A172 (cell line): ENCODE measurements at places on chromosomes 16 and 17. TPM values are rescaled to one million over a fixed set of nuclear protein-coding genes. Genes with fewer than 3 reads are reported as not detected.

SLC13A5 gene
- 0.10 TPM in 1 of 2 replicates, not detected in the other for total RNA-seq

DNA sequence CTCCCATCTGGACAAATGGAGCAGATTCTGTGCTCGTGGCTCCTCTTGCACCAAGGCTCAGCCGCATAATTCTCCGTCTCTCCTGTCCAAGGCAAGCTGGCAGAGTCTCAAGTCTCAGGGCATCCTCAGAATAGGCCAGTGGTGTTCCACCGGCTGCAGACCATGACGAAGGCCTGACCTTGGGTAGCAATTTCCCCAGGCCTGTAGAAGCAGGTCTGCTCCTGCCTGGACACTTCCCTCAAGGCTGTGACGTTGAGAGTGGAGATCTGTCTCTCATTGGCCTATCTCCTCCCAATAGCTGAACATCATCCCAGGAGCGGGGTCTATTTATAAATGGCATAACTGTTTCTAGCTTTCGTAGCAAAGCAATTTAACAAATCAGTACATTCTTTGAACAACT is 33.3 kb upstream of the SRSF1 start:
- DNase-seq, result no peak

DNA sequence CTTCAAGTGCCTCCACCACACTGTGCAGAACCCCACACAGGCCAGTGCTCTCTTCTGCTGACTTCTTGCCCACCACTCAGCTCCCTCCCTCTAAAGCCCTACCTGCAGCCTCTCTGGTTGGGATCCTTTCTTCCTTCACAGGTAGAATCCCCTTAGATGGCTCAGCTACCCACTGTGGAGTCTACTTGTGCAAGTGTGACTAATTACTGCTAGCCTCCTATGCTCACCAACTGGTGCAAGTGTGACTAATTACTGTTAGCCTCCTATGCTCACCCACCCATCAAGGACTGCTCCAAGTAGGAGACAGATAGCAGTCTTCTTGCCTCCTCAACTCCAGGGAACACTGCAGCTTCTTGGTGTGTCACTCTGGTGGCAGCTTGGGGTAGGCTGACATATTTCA is 43.6 kb downstream of the TEX14 start:
- no peak for DNase-seq

CASKIN1 gene
- 0.46 and 1.5 TPM in 2 replicates for total RNA-seq

DNA sequence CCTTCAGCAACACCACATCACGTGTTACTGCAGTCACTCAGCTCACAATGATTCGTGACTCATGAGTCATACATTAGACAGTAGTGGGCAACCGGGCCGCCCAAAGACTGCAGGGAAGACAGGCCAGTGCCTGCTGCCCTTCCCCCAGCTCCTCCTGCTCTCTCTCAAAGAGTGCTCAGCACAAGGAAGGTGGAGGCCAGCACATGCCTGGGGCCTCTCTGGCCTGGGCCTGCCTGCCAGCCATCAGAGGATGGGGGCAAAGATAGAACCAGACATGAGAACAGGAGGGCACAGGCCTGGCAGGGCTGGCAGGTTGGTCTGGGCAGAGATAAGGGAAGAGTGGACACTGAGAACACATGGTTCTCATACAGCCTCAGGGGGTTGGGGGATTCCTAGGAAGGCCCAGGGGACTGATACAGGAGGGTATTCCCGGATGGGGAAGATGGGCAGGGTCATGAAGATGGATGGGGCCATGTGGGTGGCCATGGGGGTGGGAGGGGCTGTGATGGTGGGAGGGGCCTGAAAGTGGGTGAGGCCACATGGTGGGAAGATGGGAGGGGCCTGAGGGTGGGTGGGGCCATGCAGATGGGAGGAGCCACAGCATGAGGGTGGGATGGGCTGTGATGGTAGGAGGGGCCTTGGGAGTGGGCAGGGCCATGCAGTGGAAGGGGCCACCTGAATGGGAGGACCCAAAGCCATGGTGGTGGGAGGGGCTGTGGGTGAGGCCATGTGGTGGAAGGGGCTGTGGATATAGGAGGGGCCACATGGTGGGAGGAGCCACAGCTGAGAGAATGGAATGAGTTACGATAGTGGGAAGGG is 29.0 kb downstream of the KATNB1 start:
- DNase-seq, result peak; percentile 84

DNA sequence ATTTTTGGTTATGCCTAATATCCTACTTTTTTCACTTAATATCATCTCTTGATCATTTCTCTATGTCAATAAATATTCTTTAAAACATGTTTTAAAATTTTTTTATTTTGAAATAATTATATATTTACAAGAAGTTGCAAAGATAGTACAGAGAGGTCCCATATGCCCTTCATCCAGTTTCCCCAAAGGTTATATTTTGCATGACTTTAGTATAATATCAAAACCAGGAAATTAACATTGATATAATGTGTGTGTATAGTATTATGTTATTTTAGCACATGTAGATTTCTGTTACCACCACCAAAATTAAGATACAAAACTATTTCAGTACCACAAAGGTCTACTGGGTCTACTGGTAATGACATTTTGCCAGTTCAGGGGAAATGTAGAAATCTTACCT is 60.7 kb downstream of the EFCAB5 start:
- DNase-seq, result no peak
